SW 1271 (cell line): ENCODE measurements at places on chromosomes 16 and 17.

- no peak for DNase-seq
Measured at GRCh38 chr17:1091190-1091534, 88.6 kb downstream of the ABR start.

DNA sequence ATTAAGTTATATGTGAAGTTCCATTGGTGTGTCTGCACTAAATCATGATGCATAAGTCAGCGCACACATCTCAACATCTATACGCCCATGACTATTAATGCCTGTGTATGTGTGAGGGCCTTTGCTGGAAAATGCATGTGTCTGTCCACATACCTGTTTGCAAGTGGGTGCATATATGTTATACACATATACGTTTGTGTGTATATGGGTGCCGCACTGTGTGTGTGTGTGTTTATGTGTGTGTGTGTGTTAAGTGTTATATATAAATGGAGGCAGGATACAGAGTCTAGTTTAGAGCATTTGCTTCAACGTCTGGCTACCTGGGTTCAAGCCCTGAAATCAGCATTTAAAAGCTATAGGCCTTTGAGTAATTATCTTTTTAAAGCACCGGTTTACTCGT lies 19.5 kb downstream of the GP2 start:
- DNase-seq: no peak

DNA sequence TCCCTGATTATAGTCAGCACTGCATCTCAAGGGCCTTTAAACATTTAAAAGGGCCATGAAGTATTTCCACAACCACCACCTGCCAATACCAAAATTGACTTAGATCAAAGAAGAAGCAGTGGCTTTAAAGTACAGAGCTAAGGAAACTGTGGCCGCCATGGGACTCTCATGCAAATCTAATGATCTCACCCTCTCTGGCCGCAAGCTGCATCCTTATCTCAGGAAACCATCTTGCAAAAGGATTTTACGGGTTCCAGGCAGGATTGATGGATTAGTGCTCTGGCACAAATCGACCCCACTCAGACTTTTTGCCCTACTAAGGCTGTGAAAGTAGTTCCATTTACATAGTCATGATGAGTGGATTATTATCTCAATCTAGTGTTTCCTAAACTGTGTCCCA lies 22.6 kb downstream of the CDRT4 start:
- DNase-seq: no peak

DNA sequence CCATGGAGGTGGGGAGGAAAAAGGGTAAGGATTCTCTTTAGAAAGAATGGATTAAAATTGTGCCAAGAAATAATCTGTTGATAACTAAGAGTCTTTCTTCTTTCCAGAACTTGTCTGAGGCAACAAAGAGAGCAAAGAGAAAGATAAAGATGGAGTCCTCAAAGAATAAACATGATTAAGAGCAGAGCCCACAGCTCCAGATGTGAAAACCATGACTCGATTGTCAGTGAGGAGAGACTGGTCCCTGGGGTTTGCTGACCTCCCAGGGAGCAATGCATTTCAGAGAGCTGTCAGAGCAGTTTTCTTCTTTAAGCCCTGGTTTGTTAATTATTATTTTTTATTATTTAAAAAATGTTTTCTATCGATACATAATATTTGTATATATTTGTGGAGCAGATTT lies 74.6 kb downstream of the TMEM100 start:
- no peak for DNase-seq

DNA sequence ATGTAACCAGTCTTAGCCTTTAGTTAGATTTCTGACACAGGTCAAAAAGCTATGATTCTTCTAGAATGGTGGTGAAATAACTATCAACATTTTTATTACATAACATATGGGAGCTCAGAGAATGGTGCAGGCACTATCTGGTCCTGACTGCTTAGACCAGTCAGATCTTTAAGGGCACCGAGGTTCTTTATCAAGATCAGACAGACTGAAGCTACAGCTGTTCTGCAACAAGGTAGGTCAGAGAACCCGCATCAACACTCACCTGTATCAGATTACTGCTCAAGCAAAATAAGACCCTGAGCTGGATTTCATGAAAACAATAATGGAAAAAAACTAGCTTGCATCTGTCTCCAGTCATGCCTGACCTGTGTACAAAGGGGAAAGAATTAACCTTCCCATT lies 160.4 kb downstream of the KCNJ2 start:
- no peak for DNase-seq

DNA sequence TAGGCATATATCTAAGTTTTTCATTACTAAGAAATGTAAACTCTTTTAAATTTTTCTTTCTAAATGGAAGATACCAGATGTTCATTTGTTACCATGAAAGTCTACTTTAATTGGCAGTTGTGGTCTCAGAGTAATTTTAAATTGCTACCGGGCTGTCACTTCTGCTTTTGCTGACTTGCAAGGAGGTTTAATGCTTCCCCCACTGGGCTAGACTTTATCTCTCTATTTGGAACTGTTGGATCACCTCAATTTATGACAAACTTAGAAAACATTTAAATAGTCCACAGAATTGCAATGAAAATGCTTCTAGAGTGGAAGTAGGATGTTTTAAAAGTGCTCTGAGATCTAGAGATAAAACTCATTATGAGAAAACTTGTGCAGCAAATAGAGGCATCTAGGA lies 479.8 kb upstream of the GOT2 start:
- no peak for DNase-seq

DNA sequence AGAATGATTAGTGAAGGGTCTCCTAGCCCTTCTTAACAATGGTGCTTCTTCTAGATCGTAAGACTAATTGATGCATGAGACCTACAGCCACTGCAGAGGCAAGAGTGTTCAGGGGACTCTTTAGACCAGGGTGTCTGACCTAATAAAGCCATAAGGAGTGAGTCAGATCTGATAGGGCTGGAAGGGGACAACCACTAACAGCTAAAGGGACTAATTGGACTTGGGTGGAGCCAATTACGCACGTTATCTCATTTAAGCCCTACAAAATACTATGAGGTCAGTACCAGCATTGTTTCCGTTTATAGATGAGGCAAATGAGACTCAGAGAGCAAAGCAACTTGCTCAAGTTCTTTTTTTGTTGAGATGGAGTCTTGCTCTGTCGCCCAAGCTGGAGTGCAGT lies 14.5 kb upstream of the RNF222 start:
- DNase-seq: no peak

DNA sequence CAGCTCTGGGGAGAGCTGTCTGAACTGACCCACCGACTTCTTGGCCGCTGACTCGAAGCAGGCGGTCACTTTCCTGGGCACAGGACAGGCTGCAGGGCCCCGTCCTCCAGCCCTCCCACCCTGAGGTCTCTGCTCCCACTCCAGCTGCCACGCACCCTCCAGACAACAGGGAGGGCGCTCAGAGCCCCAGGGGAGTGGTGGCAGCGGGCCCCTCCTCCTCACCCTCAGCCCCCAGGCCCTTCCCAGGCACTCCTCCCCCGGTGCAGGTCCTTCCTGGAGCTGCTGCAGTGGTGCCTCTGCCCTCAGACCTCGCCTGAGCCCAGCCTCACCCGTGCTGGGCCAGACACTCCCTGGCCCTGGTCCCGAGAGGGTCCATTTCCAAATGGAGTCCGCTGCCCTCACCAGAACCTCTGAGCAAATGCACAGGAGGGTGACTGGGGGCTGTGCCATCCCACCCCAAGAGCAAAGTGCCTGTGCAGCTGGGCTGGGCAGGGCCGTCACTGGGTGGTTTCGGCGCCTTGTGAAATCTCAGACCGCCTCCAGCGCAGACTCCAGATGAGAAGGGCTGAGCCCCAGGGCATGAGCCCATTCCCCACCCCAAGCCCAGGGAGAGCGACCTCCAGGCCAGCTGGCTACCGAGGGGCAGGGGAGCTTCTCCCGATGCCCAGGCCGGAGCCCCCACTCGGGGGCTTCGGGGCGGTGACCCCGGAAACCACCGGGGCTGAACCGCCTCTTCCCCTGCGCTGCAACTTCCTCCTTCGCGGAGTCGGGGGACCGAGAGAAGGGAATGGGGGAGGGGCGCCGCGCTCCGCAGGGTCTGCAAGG lies 717 bp downstream of the CYBA start:
- DNase-seq: no peak

- DNase-seq: no peak
Measured at GRCh38 chr17:16873174-16874035, 98.5 kb downstream of the TNFRSF13B start.

- DNase-seq: no peak
Measured at GRCh38 chr16:67457611-67458010, 23.3 kb downstream of the ATP6V0D1 start.

GRCh38 chr17:73029991-73030390 lies 62.5 kb downstream of the SLC39A11 start:
- DNase-seq: no peak

DNA sequence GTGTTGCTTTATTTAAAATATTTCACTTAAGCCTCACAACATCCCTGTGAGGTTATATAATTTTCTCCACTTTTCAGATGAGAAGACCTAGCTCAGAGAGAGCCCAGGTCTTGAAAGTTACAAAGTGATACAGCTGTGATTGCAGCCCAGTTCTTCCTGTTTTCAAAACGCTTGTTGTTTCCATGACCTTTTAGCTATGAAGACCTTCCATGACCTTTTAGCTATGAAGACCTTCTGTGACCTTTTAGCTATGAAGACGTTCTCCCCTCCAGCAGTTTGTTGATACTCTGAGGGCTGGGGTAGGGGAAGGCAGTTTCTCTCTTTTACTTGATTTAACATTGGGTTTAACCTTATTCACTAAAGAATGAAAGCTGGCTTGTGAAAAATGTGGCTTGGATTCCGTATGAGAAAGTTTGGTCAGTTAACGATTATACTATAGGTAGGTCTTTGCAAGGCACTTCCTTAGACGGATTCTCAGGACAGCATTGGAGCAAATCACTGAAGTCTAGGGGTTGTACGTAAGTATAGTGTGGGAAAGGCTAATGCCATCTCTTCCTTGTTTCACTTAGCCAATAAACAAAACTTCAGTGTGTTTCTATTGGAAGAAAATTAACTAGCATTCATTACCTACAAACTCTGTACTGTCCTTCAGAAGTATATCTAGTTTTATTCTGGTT lies 20.7 kb downstream of the PHKB start:
- no peak for DNase-seq

GRCh38 chr16:30621765-30622164 lies 11.6 kb upstream of the ZNF689 start:
- no peak for DNase-seq

- DNase-seq: no peak
Measured at GRCh38 chr16:65377195-65377594, 255.3 kb upstream of the CDH11 start.

DNA sequence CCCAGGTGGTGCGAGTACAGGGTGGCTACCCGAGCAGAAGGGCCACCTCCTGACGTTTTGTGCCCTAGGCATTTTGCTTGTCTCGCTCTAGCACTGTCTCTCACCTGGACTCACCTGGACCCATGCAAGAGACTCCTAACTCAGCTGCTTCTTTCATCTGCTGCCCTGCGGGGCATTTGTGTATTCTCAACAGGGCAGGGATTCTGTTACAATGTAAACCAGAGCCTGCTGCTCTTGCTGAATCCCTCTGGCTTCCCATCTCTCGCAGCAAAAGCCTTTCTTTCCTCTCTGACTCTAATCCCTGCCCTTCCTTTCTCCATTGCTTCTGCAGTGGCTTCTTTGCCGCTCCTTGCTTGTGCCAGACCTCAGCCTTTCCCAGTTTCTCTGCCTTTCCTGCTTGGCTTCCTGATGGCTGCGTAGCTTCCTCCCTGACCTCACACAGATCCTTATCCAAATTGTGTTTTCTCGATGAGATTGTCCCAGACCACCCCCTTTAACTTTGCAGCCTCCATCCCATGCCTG lies 10.2 kb downstream of the ARSG start:
- DNase-seq: no peak

GRCh38 chr16:80744856-80745255 lies 59.5 kb downstream of the CDYL2 start:
- DNase-seq: no peak

GRCh38 chr17:38704606-38705522 lies at the start of gene MLLT6:
TSS of gene MLLT6 (plus strand) at chr17:38705273. CDS start at chr17:38705633, 360 bp downstream.
- peak; percentile 62 for DNase-seq

DNA sequence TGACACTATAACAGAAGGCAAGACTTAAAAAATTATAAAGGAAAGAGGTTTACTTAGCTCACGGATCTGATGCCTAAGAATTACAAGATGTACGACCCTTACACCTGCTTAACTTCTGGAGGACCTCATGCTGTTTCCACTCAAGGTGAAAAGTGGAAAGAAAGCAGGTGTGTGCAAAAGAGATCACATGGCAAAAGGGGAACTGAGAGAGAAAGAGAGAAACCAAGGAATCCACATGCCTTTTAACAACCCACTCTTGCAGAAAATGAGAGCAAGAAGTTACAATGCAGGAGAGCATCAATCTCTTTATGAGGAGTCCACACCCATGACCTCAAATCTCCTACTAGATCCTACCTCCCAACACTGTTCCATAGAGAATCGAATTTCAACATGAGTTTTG lies 2382.2 kb downstream of the TP53TG3F start:
- DNase-seq: no peak

DNA sequence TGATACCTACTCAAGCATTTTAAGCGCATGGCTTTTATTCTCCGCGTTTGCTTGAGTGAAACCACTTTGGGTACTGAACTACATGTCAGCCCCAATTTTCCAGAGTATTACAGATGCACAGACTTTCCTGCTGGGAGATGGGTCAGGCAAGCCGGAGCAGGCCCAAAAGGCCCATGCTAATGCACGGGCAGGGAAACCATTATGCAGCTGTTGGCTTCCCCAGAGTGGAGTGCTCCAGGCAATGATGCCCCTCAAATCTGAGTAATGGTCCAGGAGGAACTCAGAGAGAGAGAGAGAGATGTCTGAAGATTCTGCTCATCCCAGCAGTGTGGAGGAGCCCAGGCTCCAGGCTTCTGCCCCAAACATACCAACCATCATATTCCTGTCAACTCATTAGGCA lies 80.2 kb downstream of the CDH11 start:
- no peak for DNase-seq

DNA sequence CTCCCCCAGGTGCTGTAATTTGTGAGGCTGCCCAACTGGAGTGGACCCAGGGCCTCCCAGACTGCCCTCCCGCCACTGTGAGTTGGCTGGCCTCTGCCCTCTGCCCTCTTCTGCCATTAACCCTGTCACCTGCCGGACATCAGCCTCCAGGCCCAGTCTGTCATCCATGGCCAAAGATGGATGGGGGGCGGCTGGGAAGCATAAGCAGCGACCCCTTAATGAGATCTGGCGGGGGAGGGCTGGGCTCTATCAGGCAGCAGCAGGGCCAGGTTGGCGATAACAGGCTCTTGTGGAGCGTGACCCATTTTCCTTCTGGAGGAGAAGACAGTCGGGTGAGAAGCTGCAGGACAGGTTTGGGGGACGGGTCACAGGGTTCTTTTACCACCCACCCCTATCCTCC lies 25.3 kb downstream of the CDK5RAP3 start:
- no peak for DNase-seq

- no peak for DNase-seq
Measured at GRCh38 chr17:80720610-80721577, 176.3 kb downstream of the RPTOR start.
